ENCODE measurements at places on chromosomes 5 and 9.

GRCh38 chr5:139110526-139111168 is 87.5 kb downstream of the SIL1 start:
- peak; percentile 22 for DNase-seq

- DNase-seq, result no peak
Observed at GRCh38 chr9:73011956-73012355, 59.1 kb upstream of the ALDH1A1 start.

DNA sequence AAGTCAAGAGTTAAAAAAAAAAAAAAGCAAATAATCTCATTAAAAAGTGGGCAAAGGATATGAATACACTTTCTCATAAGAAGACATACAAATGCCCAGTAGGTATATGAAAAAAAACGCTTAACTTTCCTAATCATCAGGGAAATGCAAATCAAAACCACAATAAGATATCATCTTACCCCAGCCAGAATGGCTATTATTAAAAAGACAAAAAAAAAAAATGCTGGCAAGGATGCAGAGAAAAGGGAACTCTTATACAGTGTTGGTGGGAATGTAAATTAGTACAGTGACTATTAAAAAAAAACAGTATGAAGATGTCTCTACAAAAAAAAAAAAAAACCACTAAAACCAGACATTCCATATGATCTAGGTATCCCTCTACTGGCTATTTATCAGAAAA is 79.4 kb downstream of the LPAR1 start:
- no peak for DNase-seq

DNA sequence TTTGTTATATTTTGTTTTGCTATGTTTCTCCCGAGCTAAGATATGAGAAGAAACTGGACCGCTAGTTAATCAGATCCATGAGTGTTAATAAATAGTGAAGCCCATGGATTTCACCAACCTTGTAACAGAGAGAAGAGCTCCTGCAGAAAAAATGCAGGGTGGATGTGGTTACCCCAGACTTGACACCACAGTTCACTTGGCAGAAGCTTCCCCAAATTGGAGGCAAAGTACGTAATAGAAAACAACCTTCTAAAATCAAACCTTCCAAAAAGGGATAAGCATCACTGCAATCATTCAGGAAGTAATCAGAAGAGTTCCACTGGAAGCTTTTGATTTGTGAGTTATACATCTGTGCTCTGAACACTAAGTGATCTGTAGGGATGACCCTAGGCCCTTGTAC is 267.5 kb downstream of the ACTL7B start:
- DNase-seq, result no peak

DNA sequence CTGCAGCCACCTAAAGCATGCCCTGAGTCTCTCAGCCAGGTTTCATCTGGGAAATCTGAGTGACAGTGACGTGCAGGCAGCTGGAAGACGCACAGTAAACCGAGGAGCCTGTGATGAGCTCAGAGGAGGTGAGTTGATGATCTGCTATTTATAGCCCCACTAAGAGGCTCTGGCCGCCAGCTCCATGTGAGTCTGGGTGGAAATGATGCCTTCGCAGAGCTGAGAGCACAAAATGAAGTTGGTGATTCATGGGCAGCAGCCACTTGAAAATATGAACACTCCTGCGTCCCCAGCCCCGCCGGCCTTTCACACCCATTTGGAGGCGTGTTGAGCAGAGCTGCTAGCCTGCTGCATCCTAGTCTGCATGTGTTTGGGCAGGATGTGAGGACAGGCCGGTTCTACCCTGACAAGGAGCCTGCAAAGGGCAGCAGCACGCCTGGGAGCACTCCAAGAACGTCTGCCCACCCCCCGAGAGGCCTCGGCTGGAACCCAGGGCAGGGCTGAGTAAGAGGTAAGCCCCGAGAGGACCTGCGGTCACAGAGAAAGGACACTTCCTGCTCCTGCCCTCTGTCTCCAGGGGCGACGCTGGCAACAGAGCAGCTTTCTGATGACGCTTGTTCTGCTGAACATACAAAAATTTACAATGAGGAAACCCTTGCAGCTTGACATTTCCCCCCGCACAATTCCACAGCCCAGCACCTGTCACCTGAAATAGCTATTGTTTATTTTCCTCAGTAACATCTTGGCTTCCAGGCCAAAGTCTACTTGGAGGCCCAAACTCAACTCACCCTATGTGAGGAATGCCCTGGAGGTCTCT is 25.1 kb upstream of the CDKN2AIPNL start:
- no peak for DNase-seq

- DNase-seq, result no peak
Observed at GRCh38 chr5:68443091-68443490, 227.5 kb downstream of the PIK3R1 start.

GRCh38 chr5:168015506-168015905 is 275.9 kb upstream of the WWC1 start:
- no peak for DNase-seq

- no peak for DNase-seq
Observed at GRCh38 chr5:129973716-129974426, 69.6 kb downstream of the CHSY3 start.

- no peak for DNase-seq
Observed at GRCh38 chr5:20832204-20833080, 844.4 kb upstream of the CDH18 start.

GRCh38 chr5:120419127-120419526 is 45.0 kb upstream of the PRR16 start:
- DNase-seq, result no peak

GRCh38 chr9:133098871-133099270 is 22.2 kb downstream of the RALGDS start:
- DNase-seq, result no peak

DNA sequence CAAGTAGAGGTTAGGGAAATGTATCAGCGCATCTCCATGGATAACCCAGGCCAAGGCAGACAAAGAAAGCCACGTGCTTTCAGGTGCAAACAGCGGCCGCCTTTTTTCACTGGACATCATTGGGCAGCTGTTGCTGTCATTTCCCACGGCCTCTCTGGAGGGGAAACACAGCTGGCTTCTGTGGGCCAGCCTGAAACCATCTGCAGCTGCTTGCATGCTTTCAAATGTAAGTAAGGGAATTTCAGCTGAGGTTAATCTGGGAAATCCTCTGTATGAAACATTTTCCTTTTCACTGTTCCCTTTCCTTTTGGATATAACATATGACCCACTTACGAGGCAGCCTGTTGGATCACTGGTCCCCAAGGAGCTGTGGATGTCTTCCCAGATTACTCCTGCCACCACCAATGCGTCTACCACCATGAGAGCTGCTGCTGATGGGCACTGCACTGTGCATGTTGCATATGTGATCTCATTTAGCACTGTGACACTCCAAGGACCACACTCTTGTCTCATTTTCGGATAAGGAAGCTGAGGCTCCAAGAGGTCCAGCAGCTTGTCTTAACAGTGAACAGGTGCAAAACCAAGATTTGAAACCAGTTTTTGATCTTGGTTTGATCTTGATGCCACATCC is 106.3 kb downstream of the C9orf152 start:
- DNase-seq, result no peak

DNA sequence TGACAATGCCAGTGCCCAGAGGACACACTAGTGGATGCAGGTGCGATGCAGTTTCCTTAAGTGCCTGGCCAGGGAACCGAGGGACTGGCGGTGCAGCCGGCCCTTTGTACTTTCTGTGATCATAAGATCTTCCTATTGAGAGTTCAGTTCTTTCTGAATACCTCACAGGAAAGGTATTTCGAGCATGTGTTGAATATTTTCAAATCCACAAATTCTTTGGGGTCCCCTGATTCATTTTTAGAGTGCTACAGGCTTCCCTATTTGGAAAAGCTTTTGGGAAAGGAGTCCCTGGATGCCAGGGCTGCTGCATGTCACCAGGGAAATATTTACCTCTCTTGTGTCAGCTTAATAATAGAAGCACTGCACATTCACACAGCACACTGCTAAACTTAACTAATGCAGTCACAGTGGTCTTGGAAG is 281.5 kb downstream of the GADD45G start:
- DNase-seq, result no peak

- no peak for DNase-seq
Observed at GRCh38 chr5:112237456-112237855, 181.6 kb downstream of the EPB41L4A start.

- no peak for DNase-seq
Observed at GRCh38 chr5:78920604-78921003, 64.5 kb downstream of the ARSB start.
